ENCODE measurements at places on chromosomes 11 and 22.

DNA sequence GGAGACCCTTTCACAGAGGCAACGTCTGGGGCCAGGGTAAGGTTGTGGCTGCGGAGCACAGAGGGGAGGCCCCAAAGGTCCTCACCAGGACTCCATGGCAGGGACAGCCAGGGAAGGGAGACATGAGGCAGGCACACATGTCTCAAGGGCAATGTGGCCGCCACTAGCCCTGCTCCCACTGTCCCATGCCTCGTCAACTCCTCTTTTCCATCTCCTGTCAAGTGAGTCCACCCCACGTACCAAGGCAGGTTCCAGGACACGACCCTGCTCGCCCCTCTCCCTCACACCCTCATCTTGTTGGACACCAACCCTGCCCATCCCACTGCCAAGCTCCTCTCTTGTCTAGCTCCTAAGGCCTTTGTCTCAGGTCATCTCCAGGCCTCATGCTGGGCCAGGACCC, 73.2 kb downstream of the RRM1 start:
- no peak for DNase-seq

GRCh38 chr11:93498161-93498560, 45.0 kb downstream of the SMCO4 start:
- DNase-seq = no peak

DNA sequence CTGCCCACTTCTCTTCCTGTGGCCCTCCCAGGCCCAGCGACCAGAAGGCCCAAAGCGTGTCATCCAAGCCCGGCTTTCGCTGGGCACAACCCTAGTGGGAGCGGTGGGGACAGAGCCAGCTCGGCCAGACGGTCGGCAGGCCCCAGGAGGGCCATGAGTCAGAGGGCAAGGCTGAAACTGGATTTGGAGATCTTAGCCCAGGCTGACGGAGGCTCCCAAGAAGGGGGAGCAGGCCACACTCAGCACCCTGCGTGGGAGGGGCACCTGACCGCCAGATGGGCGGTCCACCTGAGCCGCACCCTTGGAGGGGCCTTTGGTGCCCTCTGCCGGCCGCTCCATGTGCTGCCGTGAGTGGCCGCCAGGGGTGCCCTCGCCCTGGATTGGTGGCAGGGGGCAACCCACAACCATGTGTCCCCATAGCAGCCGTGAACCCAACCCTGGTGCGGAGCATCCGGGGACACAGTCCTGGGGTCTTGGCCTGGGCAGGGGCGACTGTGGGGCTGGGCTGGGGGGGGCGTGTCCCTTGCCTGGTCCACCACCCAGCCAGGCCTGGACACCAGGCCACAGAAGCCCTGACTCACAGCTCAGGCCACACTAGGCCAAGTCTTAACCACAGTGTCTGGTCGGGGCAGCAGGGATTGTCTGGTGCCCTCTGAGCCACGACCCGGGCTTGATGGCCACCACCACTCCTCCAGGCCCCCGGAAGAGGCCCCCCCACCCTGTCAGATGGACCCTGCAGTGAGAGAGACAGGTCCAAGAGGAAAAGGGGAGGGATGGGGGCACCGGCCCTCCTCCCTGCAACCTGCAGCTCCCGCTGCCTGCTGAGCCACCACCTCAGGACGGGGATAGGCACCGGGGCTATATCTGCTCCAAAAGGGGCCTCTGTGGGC, 19.2 kb upstream of the TALDO1 start:
- DNase-seq = no peak

DNA sequence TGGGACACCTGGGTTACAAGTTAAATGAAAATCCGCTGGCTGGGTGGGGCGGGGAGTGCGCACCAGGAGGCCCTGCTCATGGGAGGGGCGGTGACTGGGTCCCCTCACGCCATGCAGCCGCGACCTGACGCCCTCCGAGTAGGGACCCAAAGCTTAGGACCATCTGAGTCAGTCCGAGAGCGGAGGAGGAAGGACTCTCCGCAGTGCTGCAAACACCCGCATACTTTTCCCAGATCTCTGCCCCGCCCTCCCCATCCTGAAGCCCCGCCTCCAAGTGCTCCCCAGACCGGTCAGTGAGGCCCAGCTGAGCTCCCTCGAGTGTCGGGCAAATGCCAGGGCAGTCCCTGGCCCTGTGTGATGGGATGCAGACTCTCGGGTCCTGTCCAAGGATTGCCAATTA, 6.6 kb upstream of the FLI1 start:
- DNase-seq = no peak

- no peak for DNase-seq
These were observed 7.8 kb downstream of the SEPTIN3 start for GRCh38 chr22:41976961-41977566.

DNA sequence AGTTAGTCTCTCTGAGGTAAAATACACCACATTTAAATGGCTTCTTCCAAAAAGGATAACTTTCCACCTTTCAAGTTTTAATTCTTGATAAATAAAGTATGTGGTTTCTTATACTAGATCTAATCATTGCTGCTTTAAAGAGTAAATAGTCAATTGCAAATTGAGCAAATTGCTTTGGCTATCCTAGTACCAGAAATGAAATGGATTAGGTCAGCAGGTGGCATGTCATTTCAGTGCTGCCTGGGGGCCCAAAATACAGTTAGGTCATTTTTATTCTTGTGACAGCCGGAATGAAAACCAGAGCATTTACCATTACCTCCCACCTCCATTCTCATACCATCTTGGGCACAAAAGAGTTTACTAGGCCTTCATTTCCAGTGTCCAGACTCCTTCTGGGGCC, 70.2 kb downstream of the PHF21A start:
- no peak for DNase-seq

DNA sequence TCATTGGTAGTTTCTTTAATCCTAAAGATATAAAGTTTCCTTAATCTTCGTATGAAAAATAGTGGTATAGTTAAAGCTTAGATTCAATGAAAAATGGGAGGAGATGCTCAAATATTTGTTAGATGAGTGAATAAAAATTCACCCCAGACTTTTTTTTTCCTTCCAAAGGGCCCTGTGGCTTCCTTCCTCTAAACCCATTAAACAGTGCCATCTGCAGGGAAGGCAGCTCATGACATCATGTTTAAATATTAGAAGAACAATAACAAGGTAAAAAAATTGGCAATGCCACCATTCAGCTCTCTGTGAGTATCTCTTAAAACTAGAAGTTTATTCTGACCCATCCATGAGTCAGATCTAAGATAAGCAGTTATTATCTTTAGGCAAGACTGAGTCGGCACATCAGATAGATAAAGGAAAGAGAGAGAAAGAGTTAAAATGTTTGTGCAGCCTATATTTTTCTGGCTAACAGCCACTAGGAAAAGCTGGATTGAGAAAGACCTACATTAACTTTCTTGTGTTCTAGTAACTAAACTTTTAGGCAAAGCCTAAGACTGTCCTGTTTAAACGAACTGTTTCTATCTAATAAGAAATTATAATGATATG, 19.1 kb upstream of the OOSP1 start:
- no peak for DNase-seq

GRCh38 chr11:26193694-26194365, 138.1 kb upstream of the ANO3 start:
- DNase-seq = peak; percentile 70

GRCh38 chr11:17490232-17490631, 13.6 kb upstream of the ABCC8 start:
- DNase-seq = no peak

- no peak for DNase-seq
These were observed 14.1 kb upstream of the MDK start for GRCh38 chr11:46367244-46367915.

GRCh38 chr22:19106886-19107729, 15.1 kb downstream of the DGCR2 start:
- no peak for DNase-seq

DNA sequence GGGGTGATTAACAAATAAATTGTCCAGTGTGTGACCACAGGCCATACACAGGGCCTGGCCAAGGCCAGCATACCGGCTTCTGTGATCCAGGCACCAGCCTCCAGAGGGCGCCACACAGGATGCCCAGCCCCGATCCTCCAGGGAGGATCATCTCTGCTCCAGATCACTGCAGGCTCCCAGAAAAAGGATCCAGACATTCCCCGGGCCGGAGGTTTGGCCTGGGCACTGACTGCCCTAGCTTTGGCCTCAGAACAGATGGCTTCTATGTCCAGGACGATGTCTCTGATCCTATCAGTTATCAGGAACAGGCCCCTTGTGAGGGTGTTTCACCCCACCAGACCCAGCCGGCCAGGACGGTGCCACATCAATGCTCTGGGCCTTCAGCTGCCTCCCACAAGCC, 74.5 kb upstream of the LMO1 start:
- DNase-seq = no peak

DNA sequence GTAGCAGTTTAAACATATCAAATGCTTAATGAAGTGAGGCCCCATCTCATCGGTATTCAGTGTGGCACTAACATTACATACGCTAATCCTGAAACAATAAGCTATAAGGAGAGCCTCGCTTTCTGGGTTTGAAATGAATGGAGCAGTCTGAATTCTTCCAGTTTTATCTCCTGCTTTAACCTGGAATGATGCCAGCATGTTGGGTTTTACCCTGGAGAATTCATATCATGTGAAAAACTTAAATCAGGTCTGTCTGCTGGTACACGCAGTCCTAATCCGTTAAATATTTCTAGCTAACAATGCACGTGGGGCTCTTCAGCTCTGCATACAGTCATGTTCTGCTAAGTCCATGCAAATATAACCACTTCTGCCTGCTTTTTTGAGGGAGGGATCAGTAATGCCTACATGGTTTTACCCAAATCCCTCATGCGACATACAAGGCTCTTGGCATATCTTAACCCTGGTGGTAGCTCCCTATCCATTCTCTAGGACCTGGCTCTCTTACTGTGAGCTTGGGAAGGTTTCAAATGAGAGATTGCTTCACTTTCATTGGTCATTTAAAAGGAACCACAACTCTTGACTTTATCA, 92.7 kb downstream of the COMMD9 start:
- no peak for DNase-seq

DNA sequence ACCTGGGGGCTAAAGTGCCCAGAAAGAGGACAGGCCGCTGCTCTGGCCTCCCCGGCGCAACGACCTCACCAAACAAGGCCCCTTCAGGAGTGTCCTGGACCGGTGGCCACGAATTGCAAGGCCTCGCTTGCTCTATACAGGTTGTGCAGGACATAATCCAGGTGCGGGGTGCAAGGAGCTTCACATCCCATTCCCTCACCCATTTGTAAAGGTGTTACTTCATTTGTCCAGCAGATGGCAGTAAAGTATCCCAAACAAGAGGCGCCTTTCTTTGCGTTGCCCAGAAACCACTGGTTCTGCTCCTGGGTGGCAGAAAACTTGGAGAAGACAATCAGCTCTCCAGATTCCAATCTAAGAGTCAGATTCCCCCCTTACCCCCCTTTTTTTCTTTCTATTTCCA, 35.9 kb upstream of the PRDM11 start:
- DNase-seq = peak; percentile 35

GRCh38 chr11:23284631-23285030, 424.4 kb upstream of the CCDC179 start:
- no peak for DNase-seq

DNA sequence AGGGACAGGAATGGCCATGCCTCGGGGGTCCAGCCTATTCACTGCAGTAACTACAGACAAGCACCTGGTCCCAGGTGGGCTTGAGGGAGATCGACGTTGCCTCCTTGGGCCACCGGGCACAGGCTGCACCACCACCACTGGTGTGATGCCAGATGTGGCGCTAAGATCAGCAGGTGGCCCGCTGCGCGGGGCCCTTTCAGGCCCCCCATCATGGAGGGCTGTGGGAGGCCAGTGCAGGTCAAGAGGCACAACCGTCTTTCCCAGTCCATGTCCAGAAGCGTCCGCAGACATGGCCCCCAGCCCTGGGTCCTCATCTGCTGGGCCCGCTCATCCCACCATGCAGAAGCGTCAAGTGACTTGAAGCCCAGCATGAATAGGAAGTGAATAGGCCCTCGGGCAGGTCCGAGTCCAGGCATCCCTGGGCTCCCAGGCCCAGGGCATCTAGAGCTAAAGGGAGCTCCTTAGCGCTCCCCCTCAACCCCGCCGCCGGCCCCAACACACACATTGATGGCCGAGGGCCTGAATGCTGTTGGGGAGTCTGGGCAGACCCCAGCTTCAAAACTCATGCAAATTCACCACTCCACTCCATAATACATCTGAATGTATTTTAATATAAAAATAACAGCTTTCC, 18.3 kb downstream of the FADS3 start:
- no peak for DNase-seq

GRCh38 chr11:57332694-57333440, 2.8 kb downstream of the SSRP1 start:
- no peak for DNase-seq

DNA sequence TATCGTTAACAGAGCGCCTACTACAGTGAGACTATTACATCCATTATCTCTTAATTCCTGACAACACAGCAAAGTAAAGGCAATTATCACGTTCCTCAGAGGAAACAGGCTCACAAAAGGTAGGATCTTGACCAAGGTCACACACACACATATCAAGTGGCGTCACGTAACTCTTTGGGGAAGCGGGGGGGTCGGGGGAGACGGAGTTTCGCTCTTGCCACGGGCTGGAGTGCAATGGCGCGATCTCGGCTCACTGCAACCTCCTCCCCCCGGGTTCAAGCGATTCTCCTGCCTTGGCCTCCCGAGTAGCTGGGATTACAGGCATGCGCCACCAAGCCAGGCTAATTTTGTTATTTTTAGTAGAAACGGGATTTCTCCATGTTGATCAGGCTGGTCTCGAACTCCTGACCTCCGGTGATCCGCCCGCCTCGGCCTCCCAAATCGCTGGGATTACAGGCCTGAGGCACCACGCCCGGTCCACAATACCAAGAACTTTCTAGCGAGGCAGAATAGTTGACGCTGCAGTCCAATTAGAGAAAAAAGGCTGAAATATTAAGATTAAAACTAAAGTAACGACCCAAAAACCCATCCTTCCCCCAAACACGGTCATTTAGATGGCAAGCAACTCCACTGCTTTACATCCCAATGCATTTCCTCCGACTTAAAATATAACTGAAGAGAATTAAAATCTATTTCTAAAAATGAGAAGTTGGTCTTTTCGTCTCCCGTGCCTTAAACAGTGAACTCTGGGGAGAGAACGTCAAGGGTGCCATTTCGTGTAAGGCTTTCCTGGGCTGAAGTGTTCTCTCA, 1.2 kb downstream of the DDX17 start:
- DNase-seq = no peak

DNA sequence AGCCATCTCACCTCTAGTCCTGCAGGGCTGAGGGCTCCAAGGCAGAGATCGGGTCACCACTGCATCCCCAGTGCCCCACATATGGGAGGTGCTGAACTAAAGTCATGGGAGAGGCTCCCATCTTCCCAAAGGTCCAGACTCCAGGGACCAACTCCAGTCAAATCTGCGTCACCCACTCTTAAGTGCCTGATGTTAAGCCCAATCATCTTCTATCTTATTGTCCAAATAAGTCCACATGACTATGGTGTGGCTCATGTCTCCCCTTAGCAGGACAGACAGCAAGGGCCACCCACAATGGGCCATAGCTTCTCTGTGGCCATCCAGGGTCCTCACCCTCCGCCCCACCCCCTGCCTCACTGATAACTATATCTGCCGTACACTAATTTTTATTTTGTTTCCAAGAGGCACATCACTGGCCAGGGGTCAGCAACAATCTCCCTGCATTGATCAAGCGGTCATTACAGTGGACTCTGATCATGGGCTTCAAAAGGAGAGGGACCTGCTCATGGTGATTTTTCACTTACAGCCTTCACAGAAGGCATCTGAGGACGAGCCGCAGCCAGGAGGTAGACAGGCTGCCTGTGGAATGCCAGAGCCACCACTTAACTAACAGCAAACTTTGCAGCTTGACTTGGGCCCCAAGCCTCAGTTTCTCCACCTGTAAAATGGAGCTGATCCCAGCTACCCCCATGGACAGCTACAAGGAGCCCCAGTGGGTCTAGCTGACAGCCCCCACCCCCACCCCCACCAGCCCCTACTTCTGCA, 23.3 kb downstream of the MYH9 start:
- no peak for DNase-seq
